EL (cell line): ENCODE measurements at places on chromosomes 1 and 21.

GRCh38 chr1:236149696-236150228 lies 7.4 kb downstream of the GPR137B start:
- DNase-seq: no peak

DNA sequence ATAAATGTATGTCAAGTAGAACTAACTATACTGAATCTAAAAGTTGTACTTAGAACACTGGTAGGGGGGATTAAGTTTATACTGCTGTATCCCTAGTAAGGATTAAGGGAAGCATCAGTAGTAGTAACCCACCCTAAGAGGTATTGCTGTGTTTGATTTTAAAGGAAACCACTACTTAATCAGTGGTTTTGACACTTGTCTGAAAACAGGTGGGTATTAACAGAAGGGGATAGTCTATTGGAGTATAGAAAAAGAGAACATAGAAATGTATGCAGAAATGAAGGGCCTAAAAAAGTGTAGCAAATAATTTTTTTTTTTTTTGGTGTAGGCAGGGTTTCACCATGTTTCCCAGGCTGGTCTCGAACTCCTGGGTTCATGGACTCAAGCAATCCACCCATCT lies 2.2 kb downstream of the MIGA1 start:
- DNase-seq: no peak

DNA sequence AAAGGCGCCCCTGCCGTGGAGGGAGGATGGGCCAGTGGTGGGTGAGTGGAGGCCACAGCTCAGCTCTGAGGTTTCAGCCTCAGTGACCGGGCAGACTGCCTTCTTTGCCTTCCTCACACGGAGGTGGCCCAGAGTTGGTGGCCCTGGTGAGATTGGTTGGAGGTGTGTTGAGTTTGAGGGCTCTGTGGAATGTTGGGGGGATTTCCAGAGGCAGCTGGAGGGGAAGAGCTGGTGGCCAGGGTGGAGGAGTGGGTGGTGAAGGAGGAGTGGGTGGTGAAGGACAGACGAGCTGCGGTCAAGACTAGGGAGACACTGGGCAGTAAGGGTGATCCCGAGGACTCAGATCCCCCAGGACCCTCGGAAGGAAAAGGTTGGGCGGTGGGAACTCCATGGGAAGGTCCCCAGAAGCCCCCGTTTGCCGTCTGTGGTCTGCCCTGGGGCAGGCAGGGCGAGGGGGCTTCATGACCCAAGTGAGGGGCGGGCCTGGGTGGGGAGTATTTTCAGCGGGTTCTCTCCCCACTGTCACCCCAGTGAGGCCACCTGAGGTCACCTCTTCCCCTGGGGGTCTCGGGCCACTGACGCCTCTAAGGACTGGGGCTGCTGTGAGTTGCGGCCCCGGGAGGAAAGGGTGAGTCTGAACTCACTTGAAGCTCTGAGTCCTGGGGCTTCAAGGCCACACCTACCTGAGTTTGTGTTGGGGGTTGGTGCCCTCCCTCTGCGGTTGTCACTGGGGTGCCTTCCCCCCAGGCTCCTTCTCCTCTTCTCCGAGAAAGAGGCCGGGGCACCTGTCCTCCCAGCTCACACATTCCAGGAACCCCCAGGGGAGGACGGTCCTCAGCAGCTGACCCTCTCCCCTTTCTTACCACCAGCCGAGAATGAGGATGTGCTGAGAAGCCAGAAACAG lies 22.7 kb upstream of the PIK3CD start:
- DNase-seq: no peak

GRCh38 chr1:72282271-72283021 lies at the start of gene NEGR1:
TSS of gene NEGR1 (minus strand) at chr1:72282539.
- DNase-seq: peak; percentile 97

- no peak for DNase-seq
Measured at GRCh38 chr1:181429462-181429861, 53.9 kb upstream of the CACNA1E start.
